Neural crest cell (in vitro differentiated cells): ENCODE measurements at places on chromosomes 11 and 22. TPM values are rescaled to one million over a fixed set of nuclear protein-coding genes. Genes with fewer than 3 reads are reported as not detected.

DNA sequence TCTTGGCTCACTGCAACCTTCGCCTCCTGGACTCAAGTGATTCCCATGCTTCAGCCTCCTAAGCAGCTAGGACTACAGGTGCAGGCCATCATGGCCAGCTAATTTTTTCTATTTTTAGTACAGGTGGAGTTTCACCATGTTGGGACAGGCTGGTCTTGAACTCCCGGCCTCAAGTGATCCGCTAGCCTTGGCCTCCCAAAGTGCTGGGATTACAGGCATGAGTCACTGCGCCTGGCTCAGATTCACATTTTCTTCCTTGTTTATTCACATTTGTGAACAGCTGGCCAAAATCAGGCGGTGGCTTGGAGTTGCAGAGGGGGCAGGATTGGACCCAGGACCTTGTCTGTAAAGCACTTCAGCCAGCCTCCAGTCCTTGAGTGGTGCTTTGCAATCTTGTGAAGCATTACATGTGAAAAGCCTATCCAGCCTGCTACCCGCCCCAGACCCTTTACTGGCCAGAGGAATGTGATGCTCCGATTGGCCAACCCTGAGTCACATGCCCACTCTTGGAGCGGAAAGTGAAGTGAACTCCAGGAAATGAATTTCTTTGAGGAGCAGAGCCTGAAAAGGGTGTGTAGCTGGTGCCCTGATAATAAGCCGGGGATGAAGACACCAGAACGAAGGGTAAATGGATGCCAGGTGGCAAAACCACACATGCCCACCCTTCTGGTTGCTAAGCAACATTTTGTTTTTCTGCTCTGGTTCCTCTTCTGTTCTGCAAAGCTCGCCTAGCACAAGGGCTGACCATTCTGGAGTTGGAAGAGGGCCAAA is 62.6 kb upstream of the PTPRJ start:
- DNase-seq: no peak

DNA sequence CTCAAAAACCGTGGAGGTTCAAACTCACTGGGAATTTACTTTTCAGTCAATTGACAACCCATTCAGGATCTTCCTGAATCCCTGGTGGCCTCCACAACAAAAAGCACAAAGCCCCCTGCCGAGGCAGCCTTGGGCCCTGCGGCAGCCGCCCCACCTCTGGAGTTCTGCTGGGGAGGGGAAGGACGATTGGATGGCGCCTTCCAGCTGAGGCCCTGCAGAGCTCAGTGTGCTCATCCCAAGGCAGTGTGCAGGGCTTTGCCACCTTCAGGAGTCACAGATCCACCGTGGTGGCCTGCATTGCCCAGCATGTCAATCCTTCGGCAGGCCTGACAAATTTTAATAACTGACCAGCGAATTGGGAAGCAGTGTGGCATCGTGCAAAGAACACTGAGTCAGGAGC is 7.4 kb downstream of the ZFTA start:
- DNase-seq: peak; percentile 4

DNA sequence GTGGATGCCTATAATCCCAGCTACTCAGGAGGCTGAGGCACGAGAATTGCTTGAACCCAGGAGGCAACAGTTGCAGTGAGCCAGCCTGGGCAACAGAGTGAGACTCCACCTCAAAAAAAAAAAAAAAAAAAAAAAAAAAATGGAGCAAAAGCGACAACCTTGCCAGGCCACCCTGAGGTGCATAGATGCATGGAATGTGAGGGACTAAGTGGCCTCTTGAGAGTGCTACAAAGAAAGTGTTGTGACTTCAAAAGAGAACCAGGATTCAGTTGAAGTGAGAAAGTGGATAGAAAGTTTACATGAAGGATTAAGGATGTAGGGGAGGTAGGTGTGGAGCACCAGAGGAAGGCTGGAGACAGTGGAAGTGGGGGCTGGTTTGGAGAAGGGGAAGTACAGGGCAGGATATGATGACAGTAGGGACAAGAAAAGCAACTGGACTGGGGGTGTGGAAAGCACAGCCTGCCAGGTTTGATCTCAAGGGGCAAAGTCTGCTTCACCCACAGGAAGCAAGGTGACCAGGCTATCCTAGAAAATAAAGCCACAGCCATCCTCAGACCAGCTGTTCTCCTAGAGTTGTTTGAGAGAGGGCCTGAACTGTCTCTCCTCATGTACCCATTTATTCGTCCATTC is 36.0 kb upstream of the OLFML1 start:
- DNase-seq: no peak

- no peak for DNase-seq
Measured at GRCh38 chr11:16059332-16059731, 297.0 kb downstream of the SOX6 start.

DNA sequence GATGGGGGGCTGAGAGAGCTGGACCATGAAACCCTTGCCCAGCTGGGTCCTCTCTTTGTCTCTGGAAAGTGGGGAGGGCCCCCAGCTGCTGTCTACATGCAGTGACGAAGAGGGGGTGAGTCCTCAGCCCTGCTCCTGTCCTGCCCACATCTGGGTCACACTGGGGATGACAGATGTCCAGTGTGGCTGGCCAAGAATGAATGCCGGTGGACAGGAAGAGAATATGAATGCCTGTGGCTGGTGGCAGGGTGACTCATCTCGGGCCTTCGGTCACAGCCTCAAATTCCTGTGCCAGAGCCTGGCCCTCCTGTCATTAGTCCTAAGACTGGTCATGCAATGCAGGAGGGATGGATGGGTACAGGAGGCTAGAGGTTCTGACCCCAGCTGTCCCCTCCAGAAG is 2.2 kb upstream of the PNPLA3 start:
- DNase-seq: no peak

DNA sequence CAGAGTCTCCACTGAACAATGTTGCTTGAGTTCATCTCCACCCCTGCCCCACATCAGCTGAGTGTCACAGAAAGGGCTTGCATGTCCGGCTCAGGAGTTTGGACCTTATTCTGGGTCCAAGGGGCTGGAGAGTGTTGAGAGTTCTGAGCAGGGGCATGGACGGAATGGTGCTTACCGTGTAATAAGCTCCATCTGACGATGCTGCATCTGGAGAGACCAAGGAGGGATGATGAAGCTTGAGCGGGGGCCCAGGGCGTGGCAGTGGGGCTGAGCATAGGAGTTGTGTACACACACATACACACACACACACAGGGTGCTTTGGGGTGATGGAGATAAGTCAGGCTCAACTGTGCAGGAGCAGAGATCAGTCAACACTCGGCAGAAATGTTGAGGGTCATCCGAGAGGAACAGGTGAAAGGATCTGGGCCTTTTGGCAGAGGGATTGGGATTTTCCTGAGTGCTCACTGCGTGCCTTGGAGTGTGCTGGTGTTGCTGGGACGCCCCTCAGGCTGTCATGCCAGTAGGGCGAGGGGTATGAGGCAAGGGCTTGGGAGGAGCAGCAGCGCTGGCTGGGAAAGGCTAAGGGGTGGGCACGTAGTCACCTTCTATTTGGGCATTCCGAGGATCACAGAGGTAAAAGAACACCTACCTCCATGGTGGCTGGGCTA is 2.3 kb downstream of the USP35 start:
- DNase-seq: no peak

- no peak for DNase-seq
Measured at GRCh38 chr11:19844806-19845205, 132.2 kb downstream of the NAV2 start.

DNA sequence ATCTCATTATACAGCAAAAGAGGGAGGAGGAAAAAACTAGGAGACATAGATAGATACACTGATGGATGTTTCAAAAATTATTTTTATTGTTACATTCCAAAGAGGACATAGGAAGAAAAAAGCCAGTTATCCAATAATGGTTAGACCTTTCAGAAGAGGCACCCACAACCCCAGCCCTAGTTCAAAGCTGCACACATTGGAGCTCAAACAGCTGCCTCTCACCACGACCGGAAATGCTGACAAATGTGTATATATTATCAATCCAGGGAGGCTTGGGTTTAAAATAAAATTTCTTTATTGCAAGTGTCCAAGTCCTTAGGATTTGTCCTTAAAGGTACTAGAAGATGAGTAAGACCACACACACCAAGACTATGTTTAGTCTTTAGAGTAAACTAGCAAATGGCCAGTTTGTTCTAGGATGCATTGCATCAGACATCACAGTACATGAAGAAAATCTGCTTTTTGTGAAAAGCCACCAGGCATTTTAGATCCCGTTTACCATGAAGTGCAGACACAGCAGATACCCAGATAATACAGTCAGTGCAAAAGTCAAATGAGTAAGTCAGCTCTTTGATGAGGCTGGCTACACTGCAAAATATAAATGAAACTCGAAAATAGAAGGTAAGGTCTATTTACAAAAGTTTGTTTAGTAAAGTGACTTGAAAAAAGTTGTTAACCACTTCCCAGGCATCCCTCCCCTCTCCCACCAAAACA is 4.6 kb upstream of the ASCL3 start:
- DNase-seq: no peak

GRCh38 chr11:43681401-43681942 is 934 bp downstream of the HSD17B12 start:
- no peak for DNase-seq

DNA sequence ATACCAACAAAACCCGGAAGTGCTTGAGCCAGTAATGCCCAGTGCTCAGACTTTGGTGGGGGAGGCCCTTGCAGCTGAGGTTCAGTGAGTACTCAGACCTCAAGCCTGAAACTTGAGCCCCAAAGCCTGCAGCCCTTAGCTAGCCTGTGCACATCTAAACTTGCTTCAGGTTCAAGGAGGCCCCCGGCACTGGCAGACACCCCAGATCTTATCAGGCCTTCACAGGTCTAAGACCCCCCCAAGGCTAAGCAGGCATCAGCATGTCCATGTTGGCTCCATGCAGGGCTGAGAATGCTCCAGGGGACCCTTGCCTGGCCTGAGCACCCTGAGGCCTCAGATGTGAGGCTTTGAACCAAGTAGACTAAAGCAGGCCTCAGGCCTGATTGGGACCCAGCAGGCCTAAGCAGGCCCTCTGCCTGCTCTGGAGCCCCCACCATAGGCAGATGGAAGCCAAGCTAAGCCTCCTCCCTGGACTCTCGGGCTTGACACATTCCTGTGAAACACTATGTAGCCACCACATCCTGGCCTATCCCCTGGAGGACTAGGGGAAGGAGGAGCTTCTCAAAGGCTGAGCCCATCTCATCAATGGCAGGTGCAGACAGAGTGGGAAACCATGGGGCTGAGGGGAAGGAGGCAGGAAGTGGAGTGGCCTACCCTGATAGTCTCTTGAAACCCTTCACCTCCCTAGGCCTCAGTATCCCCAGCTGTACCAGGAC is 1.2 kb upstream of the CASTOR1 start:
- DNase-seq: no peak

KLHDC7B gene
- 0.05 and 0.07 TPM in 2 replicates for total RNA-seq

SHISAL1 gene
- 4.2 and 4.3 TPM in 2 replicates for total RNA-seq

RRAS2 gene
- total RNA-seq: 36.6 and 37.8 TPM in 2 replicates

TNNI2 gene
- total RNA-seq: not detected in 2 replicates

MRGPRE gene
- not detected in 2 replicates for total RNA-seq

GAS2L1 gene
- 7.8 and 8.9 TPM in 2 replicates for total RNA-seq

NFAM1 gene
- 0.07 TPM in 1 of 2 replicates, not detected in the other for total RNA-seq
